ENCODE measurements at places on chromosomes 1 and 21. TPM values are rescaled to one million over a fixed set of nuclear protein-coding genes. Genes with fewer than 3 reads are reported as not detected.
A peak's percentile ranks its signal among the peaks of the same experiment; 100 is the strongest.

DNA sequence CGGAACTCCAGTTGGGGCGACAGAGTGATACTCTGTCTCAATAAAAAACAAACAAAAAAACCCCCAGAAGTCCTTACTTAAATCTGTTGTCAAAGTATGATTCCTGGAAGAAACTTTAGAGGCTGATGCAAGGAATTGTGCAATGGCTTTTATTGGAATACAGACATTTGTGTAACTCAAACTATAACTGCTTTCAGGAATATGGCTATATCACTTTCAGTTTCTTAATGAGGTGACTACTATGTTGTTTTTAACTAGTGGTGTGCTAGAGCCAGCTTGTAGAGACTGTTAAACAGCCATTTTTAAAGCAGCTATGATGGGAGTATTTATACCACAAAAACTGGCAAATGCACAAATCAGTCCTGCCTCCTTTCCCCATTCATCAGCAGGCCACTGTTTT, 22.7 kb upstream of the DNAJC28 start:
- DNase-seq = no peak

DNA sequence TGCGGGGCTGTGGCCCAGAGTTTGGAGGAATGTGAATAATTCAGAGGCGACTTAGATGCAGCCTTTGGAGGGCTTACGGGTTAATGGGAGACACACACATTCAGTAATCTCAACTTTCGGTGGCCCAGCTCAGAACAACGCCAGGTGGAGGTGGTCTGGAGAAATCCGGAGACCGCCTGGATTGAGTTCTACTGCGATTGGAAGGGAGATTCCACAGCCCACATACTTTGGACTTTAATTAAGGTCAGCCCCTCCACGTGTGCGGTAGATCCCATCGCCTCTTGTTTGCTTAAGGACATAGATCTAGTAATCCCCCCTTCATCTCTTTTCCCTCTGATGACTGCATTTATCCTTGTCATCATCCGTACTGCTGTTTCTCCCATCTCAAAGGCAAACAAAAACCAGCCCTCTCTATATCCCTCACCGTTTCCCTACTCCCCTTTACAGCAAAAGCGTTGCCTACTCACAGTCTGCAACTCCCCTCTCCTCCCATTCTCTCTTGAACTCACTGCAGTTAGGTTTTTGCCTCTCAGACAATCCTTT, 720 bp upstream of the BSDC1 start:
- DNase-seq = no peak

GRCh38 chr1:6272452-6272851, 11.6 kb upstream of the GPR153 start:
- no peak for DNase-seq

- DNase-seq = no peak
Observed at GRCh38 chr1:7333094-7333493, 438.0 kb upstream of the VAMP3 start.

Gene BCAS2
- total RNA-seq = 70.1 TPM

DNA sequence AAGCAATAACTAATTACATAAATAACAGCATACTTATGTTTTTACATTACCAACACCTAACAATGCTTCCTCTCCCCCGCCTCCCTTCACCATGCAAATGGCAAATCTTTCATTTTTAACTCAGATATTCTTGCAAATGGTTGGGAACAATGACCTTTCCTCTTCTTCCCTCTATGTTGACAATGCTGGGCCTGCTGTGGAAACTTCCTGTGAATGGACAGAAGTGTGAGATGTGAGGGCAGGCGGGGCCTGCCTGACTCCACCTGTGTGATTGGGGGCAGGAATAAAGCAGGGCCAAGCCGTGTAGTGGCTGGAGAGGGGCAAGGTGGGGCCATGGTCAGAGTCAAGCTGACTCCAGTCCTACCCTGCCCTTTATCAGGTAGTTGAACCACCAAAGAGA, 289.6 kb downstream of the RPS6KC1 start:
- DNase-seq = no peak

Gene NBPF9
- total RNA-seq = 18.2 TPM

DNA sequence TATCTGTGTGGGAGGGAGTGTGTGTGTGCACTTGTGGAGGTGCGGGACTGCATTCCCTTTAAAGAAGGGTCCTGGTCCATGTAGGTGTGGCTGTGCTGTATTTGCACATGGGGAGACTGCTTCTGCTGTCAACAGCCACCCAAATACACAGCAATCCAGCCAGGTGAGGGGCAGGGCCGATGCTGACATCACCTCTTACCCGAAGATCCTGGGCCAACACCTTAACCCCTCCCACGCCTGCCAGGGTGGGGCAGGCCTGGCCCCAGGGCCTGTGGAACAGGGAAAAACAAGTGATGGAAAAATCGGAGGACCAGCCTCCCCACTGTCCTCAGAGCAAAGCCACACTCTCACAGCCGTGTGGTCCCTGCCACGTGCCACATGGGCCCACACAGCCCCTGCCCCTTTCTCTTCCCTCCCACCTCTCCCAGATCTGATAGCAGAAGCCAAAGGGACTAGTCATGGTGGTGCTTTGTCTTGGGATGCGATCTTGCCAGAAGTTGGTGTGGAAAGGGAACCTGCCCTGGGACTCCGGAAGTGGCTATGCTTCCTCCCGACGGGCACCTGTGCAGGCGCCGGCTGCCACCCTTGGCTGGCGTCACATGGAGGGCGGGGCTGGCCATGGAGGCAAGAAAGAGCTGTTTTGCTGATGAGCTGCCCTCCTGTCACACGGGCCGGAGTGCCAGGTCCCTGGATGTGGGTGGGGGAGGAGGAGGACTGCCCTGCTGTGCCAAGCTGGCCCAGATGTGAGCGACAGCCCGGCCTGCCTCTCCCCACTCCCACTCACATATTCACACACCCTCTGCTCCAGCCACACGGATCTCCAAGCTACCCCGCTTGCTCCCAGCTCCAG, 7.8 kb upstream of the CASZ1 start:
- DNase-seq = peak; percentile 66

GRCh38 chr1:199859491-199859933, 168.0 kb upstream of the NR5A2 start:
- peak; percentile 98 for DNase-seq

DNA sequence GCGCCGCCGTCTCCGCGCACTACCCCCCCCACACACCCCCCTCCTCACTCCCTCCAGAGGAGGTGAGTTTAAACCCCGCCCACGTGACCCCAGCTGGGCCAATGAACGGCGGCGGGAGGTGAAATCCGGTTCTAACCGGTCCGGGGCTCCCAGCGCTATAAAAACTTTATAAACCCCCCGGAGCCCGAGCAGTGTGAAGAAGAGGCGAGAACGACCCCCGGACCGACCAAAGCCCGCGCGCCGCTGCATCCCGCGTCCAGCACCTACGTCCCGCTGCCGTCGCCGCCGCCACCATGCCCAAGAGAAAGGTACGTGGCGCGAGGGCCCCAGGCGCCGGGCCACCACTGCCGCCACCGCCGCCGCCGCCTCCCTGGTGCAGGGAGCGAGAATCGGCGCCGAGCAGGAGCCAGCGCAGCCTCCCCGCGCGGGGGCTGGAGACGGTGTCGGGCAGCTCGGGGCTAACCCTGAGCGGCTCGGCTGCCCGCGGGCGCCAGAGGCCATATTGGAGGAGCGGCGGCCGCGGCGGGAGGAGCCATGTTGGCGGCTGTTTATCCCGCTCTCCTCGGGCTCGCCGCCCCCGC, at the start of gene HMGN2:
HMGN2 (plus strand) TSS at position 121 of the 581 bp plus-strand sequence; CDS start at position 294, 173 bp downstream.
- peak; percentile 87 for DNase-seq

GRCh38 chr1:23582820-23583219, 23.5 kb upstream of the ID3 start:
- DNase-seq = no peak

Gene ADORA1
- 1.4 TPM for total RNA-seq

DNA sequence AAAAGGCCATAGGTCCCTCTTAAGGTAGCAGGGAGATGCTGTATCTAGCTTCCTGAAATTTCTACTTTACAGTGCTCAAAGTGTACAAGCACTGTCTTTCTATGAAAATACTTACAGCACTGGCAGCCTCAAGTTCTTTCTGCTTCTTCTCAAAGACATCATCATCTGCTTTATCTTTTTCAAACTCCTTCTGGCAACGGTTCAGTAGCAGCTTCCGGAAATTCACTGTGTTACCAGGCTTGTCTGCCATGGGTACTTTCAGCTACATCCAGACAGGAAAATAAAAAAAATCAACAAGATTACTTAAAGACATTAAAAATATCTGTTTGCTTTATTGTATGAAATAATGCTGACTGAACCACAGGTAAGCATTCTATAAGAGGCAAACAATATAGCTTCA, 77.9 kb upstream of the HP1BP3 start:
- DNase-seq = no peak

DNA sequence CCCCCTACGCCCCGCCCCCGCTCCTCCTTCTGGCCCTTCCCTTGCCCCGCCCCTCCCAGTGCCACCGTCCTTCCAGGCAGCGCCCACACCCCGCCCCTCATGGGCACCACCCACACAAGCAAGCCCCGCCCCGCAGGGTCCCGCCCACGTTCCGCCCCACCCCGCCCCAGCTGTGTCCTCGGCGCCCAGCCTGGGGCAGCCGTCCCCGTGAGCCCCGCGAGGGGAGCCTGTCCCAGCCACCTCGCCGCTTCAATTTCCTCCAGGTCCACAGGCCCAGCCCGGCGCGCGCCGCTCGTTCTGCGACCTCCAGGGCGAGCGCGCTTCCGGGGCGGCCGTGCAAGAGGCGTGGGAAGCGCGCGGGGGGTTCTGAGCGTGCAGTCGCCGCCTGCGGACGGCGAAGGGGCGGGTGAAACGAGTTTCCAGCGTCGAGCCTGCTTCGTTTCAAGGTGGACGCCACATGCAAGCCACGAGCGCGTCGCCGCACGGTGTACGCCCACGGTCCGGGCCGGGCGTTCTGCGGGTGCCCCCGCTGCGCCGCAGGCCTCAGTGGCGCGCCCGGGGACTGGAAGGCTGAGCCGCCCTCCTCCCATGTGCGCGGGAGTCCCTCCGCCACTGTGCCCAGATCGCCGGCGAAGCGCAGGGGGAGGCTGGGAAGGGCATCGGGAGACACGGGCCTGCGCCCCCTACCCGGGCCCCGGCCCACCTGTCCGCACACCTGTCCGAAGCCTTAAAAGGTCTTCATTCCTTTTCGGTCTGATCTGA, 10.8 kb upstream of the FAAP20 start:
- DNase-seq = peak; percentile 93

DNA sequence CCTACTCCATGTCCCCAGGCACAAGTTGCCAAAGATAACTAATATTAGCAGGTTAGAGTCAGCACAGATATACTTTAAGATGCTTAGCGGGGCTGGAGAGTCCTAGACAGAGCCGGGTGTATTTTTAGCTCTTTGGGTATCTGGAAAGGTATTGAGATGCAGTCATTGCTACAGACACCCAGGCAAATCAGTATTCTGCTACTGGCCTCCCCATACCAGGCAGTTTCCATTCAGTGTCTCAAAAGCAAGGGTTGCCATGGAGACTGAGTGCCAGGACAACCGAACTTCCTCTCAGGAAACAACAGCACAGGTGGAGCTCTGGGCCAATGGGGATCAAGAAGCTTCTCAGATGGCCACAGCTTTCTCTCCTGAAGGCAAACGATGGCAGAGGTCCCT, 45.3 kb downstream of the KCNC4 start:
- DNase-seq = no peak

Gene SORT1
- 14.3 TPM for total RNA-seq

Gene CELSR2
- total RNA-seq = 3.6 TPM

DNA sequence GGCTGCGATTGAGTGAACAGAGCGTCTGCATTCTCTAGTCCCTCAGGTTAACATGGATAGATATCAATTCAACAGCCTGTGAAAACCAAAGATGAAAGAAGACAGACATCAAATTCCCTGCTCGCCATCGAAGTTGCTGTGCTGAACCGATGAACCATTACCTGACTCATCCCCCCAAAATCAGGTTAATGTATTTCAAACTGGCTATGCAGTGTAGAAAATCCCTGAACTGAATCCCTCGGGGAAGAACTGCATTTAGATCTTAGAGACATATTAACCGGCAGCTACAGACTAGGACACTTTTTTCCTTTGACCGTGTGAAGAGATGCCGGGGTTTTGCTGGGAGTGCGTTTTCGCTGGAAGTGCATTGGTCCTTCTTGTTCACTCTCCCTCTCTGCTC, 213.2 kb upstream of the KIAA0040 start:
- no peak for DNase-seq

- DNase-seq = no peak
Observed at GRCh38 chr1:238608144-238608543, 717.4 kb upstream of the ZP4 start.

DNA sequence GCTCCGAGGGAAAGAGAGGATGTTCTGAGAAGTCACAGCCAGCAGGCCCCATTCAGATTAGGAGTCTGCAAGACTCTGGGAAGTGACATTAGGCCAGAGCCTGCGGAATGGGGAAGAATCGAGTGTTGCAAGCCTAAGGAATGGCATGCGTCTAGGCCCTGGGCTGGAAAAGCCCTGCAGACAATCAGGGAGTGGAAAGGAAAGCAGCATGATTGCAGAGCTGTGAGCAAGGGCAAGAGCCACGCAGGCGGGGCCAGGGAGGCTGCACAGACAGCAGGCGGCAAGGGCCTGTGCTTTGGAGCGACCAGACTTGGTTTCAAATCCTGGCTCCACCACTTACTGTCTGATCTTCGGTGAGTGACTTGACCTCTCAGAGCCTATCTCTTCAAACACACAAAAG, 118.2 kb downstream of the RRAGC start:
- DNase-seq = no peak

DNA sequence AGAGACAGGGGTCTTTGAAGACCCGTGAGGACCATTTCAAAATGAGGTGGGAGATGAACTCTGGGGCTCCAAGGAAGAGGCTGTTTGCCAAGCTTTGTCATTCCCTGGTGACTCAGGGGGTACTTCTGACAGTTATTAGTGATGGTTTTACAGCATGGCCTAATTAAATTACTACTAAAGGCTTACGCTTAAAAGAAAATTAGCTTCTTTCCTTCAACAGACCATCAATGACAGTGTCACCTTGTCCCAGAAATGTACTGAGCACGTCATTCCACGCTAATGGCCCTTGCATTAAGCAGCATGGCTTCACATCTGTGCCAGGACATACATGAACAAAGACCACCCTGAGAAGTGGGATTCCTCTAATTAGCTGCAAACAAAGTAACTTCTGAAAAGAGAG, 5.1 kb upstream of the UTS2 start:
- DNase-seq = peak; percentile 7

DNA sequence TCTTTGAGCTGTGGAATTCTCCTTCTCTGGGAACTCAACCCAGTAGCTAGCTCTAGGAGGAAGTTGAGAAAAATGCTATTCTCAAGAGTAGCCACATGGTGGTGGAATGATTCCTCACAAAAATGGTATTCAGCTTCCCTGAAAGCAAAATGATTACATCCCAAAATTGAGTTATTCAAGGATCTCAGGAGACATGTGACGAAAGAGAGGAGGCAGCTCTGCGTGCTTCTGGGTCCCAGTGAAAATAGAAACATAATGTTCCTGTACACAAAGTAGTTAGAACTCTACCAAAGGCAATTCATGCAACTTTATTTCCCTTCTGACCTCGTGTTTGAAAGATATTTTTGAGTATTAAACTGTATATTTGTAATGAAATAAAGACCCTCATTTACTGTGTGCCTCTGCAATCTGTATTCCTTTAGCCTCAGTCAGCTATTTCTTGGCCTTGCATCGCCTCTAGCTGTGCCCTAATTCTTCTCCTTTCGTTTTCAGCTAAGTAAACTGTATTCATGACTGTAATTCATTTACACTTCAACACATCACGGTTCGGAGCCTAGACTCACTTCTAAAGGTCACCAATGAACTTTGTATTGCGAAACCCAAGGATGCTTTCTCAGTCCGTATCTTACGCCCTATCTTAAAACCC, 167.3 kb downstream of the FASLG start:
- peak; percentile 99 for DNase-seq

Gene ZC3H11A
- 64.6 TPM for total RNA-seq

GRCh38 chr1:113675302-113675701, 84.0 kb downstream of the PHTF1 start:
- peak; percentile 66 for DNase-seq
